HTR-8/SVneo (cell line): ENCODE measurements at places on chromosomes 5 and 9.

- no peak for DNase-seq
Observed at GRCh38 chr5:124908581-124909451, 162.4 kb upstream of the ZNF608 start.

- no peak for DNase-seq
Observed at GRCh38 chr5:44613936-44614335, 194.8 kb upstream of the MRPS30 start.

- DNase-seq: no peak
Observed at GRCh38 chr9:2298217-2298616, 283.1 kb downstream of the SMARCA2 start.

GRCh38 chr9:70113403-70114022 lies 69.9 kb downstream of the MAMDC2 start:
- peak; percentile 51 for DNase-seq

GRCh38 chr5:116459301-116459700 lies 115.3 kb downstream of the SEMA6A start:
- no peak for DNase-seq

DNA sequence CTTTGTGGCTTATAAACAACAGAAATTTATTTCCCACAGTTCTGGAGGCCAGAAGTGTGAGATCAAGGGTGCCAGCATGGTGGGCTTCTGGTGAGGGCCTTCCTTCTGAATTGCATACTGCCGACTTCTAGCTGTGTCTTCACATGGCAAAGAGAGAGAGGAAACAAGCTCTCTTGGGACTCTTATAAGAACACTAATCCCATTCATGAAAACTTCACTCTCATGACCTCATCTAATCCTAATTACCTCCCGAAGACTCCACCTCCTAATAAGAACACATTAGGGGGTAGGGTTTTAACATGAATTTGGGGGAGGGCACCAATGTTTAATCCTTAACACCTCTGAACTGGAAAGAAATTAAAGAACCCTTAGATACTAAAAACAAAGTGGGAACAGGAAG lies 75.9 kb upstream of the MINAR2 start:
- no peak for DNase-seq

DNA sequence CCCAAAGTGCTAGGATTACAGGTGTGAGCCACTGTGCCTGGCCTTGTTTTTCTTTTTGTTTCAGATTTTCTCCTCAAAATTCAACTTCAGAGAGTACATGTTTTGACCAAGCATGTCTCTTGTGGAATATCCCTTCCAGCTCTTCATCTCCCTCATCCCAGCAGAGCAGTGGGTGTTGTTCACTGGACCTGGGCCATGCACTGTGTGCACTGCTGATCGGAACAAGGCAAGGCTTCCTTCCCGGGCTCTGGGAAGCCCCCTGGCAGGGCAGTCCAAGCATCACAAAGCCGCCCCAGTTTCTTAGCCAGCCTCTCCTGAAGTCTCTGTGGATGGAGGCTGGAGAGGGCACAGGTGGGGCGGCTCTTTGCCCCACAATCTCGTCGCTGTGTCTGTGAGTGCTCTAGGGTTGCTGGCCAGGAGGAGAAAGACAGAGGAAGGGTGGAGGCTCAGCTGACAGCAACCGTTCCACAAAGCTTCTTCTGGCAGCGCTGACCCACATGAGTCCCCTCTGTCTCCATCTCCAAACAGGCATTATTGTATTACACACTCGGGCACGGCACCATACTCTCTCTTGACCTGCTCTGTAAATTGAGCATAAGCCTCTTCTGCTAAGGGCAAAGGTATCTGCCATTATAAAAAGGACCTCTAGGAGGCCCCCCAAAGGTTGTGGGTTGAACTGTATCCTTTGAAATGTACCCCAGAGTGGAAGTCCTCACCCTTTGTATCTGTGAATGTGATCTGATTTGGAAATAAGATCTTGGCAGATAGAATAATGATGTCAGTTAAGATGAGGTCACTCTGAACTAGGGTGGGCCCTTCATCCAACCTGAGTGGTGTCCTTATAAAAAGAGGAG lies 89.6 kb downstream of the TARS1 start:
- no peak for DNase-seq

DNA sequence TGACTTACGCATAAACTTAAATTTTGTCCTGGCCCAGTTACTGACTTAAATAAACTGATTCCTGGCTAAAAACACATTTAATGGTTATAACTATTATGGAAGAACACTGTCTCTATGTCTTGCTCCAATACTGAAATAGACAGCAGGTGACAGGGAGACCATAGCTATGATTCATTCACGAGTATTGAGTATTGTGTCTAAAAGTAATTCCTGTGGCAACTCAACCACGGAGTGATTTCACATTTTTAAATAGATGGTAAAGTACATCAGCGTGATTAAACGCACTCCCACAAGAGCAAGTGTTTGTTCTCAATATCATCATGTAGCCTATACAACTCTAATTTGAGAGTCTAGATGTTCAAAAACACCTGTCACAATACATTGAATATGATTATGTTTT lies 35.9 kb upstream of the PCSK1 start:
- no peak for DNase-seq

DNA sequence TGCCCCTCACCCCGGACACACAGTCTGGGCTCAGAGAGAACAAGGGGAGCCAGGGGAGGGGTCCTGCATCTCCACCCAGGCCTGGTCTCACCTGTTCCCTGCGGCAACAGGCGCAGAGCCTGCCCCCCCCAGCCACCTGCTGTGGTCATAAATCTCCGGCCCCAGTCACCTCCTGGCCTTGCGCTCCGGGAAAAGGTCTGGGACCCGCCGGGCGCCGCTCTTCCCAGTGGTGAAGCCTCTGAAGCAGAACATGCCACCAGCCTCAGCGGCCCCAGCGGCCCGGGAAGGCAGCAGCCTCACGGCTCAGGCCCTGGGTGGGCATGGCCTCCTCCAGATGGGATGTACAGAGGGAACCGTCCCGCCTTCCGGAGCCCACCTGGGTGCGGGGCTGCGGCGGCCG lies 20.6 kb downstream of the NOTCH1 start:
- no peak for DNase-seq

DNA sequence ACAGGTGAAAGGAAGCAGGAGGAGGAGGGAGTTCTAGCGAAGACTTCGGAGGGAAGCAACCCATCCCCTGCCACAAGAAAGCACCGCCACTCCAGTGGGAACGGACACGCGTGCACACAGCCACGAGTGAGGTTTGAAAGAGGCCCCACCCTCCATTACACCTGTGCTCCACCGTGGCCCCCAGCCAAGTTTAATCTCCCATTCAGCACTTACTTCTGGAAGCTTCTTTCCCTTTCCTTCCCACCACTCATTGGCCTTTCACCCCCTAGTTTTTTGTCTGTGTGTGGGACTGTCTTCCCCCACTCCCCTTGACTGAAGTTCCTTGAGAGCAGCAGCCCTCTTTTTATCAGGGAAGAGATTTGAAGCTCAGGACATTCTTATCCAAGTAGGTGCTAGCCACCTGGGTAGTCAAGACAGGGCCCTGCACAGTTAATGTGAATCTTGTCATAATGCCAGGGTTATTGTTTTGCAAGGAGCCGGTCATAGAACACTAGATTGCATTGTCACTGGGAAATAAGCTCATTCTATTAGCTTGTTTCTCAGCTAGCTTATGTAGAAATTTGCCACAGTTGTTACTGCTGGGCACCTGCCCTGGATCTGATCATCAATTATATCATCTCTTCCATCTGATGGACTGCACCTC lies 256.0 kb downstream of the DOCK8 start:
- DNase-seq: no peak

DNA sequence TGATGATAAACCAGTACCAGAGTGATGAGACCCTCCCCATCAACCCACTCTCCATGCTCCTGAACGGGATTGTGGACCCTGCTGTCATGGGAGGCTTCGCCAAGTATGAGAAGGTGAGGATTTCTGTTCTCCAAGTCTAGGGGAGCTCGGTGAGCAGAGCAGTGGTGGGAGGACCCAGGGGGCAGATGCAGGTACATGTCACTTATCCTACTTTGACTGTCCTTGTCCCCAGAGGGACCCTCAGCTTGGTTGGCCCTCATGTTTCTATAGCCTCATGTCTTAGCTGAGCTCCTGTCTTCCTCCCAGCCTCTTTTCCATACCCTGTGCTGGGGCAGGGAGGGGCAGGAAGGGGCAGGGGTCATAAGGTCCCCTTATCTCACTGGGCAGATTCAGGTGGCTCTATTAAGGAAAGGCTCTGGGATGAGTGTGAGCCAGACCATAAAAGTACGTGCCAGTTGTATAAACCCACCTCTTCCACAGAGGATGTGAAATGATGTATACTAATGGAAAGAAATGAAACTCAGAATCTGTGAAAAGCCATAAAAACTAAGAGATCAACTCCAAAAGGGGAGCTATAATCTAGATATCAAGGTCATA lies 38.0 kb upstream of the FOXI1 start:
- DNase-seq: no peak

DNA sequence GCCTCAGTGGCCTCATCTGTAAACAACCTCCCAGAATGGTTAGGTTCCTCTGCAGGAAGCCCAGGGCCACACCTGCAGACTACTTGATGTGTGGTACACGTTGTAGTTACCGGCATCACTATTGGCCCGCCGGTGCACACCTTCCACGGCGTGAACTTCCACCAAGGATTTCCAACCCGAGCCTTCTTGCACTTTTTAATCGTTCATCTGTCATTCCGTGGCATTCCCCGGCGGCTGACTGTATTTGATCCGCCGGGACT lies 5.3 kb upstream of the TRIM41 start:
- no peak for DNase-seq

GRCh38 chr5:134649163-134649835 lies 714 bp downstream of the SEC24A start:
- no peak for DNase-seq

DNA sequence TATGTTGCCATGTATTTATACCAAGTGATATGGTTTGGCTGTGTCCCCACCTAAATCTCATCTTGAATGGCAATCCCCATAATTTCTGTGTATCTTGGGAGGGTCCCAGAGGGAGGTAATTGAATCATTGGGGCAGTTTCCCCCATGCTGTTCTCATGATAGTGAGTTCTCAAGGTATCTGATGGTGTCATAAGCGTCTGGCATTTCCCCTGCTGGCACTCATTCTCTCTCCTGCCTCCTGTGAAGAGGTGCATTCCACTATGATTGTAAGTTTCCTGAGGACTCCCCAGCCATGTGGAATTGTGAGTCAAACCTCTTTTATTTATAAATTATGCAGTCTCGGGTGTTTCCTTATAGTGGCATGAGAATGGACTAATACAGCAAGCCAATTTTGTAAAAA lies 140.8 kb upstream of the ADAMTSL1 start:
- DNase-seq: no peak

DNA sequence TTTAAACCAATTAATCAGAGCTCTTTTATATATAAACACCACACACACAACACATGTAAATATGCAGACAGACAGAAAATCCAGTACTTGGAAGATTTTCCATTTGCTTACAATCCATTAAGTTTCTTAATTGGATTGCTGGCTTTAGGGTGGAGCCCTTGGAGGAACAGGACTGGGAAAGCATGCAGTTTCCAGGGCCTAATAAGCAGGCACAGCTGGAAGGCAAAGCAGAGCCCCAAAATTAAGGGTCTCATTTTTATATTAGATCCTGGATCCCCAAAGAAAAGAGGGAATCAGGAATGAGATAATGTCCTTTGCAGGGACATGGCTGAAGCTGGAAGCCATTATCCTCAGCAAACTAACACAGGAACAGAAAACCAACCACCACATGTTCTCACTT lies 13.1 kb upstream of the SMC2 start:
- DNase-seq: no peak

- no peak for DNase-seq
Observed at GRCh38 chr9:113954591-113954990, 78.5 kb downstream of the ZNF618 start.

GRCh38 chr5:135276151-135276550 lies 122.9 kb downstream of the MACROH2A1 start:
- DNase-seq: no peak

GRCh38 chr5:36243653-36244052 lies 1.9 kb upstream of the NADK2 start:
- no peak for DNase-seq

DNA sequence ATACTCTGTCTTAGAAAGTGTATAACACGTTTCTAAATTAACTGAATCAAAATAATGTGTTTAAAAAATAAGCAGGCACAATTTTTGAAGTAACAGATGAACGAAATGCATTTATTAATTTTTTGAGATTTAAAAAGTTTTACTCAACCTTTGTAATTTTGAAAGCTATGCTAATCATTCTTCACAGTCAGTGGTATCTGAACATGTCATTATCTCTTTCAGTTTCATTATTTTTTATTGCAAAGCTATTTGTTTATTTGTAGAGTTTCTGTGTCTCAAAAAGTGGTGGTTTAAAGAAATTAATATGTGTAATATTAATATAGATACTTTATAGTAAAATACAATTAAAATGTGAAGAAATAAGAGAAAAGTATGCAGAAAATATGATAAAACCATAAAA lies 11.2 kb downstream of the CHSY3 start:
- DNase-seq: no peak

DNA sequence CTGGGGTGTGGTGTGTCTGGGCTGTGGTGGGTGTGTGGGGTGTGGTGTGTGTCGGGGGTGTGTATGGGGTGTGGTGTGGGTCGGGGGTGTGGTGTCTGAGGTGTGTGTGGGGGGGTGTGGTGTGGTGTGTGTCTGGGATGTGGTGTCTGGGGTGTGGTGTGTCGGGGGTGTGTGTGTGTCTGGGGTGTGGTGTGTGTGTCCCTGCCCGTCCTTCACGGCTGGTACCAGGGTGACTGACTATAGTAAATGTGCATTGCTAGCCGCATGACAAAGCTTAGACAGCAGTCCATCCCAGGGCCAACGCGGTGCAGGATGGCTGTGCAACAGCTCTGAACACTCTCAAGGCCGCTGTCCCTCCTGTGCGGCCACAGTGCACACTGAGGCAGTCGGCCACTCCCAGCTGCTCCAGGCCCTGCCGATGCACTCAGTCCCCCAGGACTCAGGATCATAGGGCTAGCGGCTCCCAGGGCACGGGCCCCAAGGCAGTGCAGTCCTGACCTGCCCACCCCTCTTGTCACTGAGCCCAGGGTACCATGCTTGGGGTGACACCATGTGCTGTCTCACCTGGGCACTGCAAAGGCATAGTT lies 54.0 kb downstream of the SECISBP2 start:
- peak; percentile 34 for DNase-seq

GRCh38 chr9:81871695-81872094 lies 56.5 kb upstream of the SPATA31D4 start:
- peak; percentile 38 for DNase-seq

DNA sequence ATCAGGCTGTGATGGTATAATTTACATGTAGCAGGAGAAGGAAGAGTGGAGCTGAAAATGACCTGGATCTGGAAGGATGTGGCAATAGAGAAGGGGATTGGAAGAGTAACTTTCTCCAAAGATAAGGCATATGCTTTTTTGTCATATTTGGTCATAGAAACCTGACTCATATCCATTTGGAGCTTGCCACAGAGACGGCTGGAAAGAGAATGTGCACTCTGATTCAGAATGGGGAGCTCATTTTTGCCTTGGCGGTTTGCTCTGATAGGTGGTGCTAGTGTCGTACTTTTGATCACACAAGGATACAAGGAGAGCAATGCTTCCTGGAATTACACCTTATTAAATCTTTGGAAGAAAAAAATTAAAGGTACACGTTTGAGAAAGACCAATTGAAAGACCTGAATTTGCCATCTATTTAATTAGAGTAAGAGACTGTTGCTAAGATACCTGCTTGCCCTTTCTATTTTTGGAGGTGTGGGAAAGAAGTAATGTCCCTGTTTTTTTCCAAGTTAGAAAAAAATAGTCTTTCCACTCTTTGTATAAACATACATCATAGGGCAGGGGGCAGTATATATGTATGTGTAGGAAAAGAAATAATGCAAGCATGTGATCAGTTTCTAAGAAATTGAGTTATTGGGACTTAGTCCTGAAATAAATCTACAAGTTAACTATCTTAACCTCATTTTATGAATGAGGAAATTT lies 5.4 kb downstream of the LSM11 start:
- peak; percentile 52 for DNase-seq

- DNase-seq: no peak
Observed at GRCh38 chr9:79312686-79313421, 258.9 kb upstream of the TLE4 start.
